GM12878 (cell line): ENCODE measurements at places on chromosomes 7 and 10.

- DNase-seq, result no peak
Measured at GRCh38 chr7:42978496-42978895, 46.3 kb downstream of the MRPL32 start.

GRCh38 chr10:47137311-47137851, 162.6 kb upstream of the GDF10 start:
- no peak for DNase-seq

DNA sequence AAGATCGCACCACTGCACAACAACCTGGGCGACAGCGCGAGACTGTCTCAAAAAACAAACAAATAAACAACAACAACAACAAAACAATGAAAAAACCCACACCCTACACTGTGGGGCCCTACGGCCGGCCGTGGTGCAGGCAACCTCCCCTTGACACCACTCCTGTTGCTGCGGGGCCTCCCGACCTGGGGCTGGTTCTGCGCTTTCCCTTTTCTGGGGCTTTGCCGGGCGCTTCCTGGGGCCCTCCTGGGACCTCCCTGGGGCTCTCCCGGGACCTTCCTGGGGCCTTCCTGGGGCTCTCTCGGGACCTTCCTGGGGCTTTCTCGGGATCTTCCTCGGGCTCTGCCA, 46.6 kb downstream of the INSIG1 start:
- no peak for DNase-seq

- DNase-seq, result no peak
Measured at GRCh38 chr7:16587790-16588189, 57.8 kb downstream of the ANKMY2 start.

DNA sequence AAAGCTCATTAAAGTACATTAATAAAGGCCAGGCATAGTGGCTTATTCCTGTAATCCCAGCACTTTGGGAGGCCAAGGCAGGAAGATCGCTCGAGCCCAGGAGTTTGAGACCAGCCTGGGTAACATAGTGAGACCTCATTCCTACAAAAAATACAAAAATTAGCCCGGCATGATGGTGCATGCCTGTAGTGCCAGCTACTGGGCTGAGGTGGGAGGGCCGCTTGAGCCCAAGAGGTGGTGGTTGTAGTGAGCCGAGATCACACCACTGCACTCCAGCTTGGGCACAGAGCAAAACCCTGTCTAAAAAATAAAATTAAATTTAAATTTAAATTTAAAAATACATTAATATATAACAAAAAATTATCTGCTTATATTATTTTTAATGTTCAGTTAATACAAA, 7.1 kb upstream of the TAS2R39 start:
- DNase-seq, result no peak

- DNase-seq, result no peak
Measured at GRCh38 chr10:34955391-34955790, 134.8 kb downstream of the CUL2 start.

DNA sequence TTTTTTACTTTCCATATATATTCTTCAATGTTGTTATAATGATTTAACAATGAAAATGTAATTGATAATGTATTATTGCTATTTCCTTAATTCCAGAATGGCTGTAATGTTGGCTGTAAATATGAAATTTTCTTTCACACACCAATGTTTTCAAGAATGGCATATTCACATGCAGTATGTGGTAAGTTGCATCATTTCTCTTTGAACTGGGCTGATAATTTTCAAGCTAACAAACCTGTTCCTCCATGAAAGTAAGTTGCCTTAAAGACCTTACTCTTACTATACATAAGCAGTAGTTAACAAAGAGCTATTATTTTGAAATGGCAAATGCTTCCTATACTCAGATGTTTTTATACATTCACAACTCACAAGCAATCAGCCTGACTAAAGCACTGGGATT, 154.5 kb downstream of the TMEM168 start:
- DNase-seq, result no peak

DNA sequence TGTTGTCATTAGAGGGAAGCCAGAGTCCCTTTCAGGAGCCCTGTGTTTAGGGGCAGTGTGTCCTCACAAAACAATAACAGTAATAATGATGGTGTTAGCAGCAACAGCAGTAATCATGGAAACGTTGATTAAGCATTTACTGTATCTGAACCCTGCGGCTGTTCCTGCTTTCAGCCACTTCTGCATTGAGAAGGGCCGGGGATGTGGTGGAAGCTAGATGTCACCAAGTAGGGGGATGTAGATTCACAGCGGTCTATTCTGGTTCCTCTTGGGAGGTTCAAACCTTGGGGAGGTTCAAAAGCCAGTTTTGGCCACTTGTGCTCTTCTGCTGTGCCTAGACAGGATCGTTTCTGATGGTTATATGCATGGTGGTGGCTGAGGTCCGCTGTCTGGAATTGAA, 44.8 kb downstream of the PRPF18 start:
- no peak for DNase-seq

- no peak for DNase-seq
Measured at GRCh38 chr7:1092806-1093501, 5.0 kb downstream of the GPER1 start.

- no peak for DNase-seq
Measured at GRCh38 chr10:61918989-61919388, 17.5 kb downstream of the ARID5B start.

- no peak for DNase-seq
Measured at GRCh38 chr10:7264313-7264756, 146.5 kb downstream of the SFMBT2 start.

DNA sequence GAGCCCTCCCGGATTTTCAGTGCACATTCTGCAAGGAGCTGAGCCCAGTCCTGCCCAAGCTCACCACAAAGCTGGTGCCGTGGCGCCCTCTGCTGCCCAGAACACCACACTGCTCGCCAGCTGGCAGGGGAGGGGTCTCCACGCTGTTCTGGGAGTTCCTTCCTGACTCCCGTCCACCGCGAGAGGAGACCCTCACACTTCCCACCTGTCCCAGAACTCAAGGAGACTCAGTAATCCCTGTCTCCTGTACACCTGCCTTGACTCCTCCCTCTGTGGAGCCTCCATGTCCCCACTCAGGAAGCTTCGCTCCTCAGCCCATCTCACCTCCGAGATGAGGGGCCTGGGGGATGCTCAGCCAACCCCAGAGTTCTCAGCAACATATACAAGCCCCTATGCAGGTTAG, 11.3 kb downstream of the C10orf105 start:
- no peak for DNase-seq

- no peak for DNase-seq
Measured at GRCh38 chr10:9015447-9015846, 961.0 kb downstream of the GATA3 start.
